ENCODE measurements at places on chromosomes 6 and 20. TPM values are rescaled to one million over a fixed set of nuclear protein-coding genes. Genes with fewer than 3 reads are reported as not detected.

Gene SRMS
- 0.11 TPM for total RNA-seq

Gene REM1
- not detected for total RNA-seq

Gene C6orf132
- 21.3 TPM for total RNA-seq

DNA sequence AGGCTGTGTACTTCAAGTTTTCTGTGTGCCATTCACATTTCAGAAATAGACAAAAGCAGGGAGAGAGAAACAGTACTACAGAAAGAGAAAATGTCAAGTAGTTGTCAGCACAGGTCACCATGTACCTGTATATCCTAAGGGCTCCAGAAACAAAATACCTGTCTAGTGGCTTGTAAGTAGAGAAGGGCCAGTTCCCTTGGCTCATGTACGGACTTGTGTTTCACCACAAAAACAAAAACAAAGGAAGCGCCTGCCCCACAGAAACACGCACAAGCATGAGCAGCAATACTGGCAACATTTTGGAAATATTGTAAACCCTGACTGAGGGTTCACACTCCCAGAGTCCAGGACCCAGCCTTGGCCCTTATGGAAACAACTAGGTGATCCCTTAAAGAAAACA lies 44.3 kb downstream of the CNKSR3 start:
- peak; percentile 82 for DNase-seq

GRCh38 chr6:150738092-150738629 lies 127.3 kb upstream of the MTHFD1L start:
- DNase-seq = no peak
